ENCODE measurements at places on chromosomes 11 and 22.

- peak; percentile 97 for DNase-seq
Measured at GRCh38 chr11:67606492-67607295, at the start of gene NDUFV1. Gene NDUFV1 (plus strand): TSS chr11:67606936. CDS start chr11:67607005, 69 bp downstream.

- no peak for DNase-seq
Measured at GRCh38 chr11:103942646-103943045, 93.8 kb upstream of the DDI1 start.

DNA sequence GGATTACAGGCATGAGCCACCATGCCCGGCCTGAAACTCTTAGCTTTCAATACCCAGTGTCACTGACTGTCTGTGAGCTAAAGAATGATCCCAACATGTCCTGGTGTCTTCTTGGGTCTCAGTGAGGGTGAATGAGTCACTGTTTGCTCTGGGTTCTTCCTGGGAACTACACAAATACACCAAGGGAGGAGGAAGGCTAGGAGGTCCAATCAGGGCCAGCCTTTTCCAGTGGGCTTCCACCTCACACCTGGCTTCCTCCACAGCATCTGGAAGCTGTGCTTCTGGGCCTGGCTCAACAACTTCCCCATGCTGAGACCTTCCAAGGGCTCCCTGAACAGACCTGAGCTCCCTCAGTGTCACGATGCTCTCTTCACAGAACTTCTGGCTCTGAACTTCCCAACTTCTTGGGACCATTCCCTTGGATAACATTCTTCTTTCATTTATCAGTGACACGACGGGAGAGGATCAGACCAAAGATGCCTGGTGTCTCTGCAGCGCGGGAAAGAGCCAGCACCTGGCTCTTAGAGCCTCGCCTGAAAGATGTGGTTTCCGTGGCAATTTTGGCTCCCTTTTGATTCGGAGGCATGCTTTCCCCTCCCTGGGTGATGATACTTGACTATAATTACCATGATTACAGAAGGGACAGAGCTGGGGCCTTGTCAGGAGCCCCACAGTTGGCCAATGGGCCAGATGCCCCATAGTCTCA lies 22.3 kb upstream of the CHRM4 start:
- no peak for DNase-seq

- DNase-seq, result no peak
Measured at GRCh38 chr11:132114185-132114584, 743.8 kb downstream of the NTM start.
